CD8-positive, alpha-beta T cell (primary cell): ENCODE measurements at places on chromosomes 1 and 21. TPM values are rescaled to one million over a fixed set of nuclear protein-coding genes. Genes with fewer than 3 reads are reported as not detected.
A peak's percentile ranks its signal among the peaks of the same experiment; 100 is the strongest.

DNA sequence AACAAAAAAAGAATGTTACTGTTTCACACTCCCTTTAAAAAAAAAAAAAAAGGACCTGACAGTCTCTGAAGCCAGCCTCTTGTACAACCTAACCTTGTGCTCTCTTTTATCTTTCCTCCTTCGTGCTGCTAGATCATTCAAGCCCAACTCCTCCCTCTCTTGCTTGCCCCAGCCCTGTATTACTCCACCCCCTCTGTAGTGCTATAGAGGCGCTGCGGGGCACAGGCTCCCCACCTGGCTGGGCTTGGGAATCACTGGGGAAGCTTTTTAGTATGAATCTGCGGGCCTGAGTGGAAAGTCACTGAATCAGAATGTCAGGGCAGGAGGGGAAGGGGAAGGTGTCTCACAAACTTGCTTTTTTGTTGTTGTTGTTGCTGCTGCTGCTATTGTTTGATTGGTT lies 383.7 kb upstream of the CAMK1G start:
- no peak for DNase-seq

GRCh38 chr1:190084552-190084951 lies 393.1 kb downstream of the BRINP3 start:
- no peak for DNase-seq

GRCh38 chr1:182890927-182891610 lies 51.9 kb downstream of the DHX9 start:
- DNase-seq = no peak

GRCh38 chr1:25837262-25837875 lies 17.6 kb downstream of the MTFR1L start:
- DNase-seq = peak; percentile 26

Gene PCSK9
- total RNA-seq = not detected
